ENCODE measurements at places on chromosomes 1 and 21.

DNA sequence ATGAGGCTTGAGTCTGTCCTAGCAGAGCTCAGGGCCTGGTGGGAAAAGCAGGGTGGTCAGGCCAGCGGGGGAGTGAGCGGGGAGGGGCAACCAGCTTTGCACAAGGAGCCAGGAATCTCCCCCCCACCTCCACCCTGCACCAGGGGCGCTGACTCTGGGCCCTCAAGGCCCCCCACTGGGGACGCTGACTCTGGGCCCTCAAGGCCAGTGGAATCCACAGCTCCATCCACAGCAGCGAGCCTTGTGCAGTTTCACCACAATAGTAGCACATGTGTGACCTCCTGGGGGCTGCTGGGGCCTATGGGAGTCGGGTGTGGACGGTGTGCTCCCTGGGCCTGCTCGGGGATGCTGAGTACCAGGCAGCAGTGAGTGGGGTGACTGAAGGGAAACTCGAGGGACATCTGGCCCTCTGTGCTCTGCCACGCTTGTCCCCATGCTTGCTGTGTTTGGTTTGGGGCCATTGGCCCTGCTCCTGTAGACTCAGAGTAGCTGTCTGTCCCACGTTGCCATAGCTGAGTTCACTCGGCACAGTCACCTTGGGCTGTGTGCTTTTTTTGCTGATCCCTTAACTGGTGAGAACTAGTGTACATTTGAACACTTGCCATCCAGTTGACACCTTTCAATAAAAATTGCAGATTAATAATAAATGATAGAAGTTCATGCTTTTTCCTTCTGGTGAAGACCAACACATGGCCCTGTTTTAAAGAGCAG, 89.2 kb downstream of the ADARB1 start:
- H3K27ac ChIP-seq: no peak overlapping the region
- no peak overlapping the region for H3K4me3 ChIP-seq
- peaks cover 4% of the 10 kb centered on the region for H3K4me1 ChIP-seq
- no peak for DNase-seq
- no peaks in the 10 kb centered on the region for H3K27me3 ChIP-seq

GRCh38 chr21:23921670-23922418, 1685.4 kb downstream of the MRPL39 start:
- H3K4me3 ChIP-seq: no peak overlapping the region
- no peaks in the 10 kb centered on the region for H3K4me1 ChIP-seq
- DNase-seq: no peak
- H3K27me3 ChIP-seq: no peaks in the 10 kb centered on the region

DNA sequence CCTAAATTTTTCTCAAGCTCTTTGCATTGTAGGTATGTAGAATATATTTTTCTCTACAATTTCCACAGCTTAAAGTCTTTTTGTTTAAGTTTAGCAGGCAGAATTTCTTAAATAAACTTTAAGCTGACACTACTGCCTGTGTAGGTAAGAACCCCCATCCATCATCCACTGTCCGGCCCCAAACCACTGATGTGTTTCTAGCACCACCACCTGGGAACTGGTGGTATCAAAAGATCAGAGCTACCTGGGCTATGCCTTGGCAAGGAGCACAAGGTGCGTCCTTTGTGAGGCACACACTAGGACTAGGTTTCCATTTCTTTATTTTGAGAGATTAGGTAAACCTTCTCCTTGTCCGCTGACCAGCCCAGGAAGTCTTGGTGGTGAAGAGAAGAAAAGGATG, 10.5 kb upstream of the LELP1 start:
- peak; percentile 11 for DNase-seq
- no peak overlapping the region for H3K27ac ChIP-seq
- no peaks in the 10 kb centered on the region for H3K27me3 ChIP-seq

GRCh38 chr1:23163395-23163794, 5.3 kb downstream of the LUZP1 start:
- H3K4me1 ChIP-seq: peaks cover 6% of the 10 kb centered on the region
- H3K27ac ChIP-seq: no peak overlapping the region
- H3K27me3 ChIP-seq: no peaks in the 10 kb centered on the region
- H3K4me3 ChIP-seq: no peak overlapping the region
- DNase-seq: no peak
- H3K36me3 ChIP-seq: peaks cover 4% of the 10 kb centered on the region

DNA sequence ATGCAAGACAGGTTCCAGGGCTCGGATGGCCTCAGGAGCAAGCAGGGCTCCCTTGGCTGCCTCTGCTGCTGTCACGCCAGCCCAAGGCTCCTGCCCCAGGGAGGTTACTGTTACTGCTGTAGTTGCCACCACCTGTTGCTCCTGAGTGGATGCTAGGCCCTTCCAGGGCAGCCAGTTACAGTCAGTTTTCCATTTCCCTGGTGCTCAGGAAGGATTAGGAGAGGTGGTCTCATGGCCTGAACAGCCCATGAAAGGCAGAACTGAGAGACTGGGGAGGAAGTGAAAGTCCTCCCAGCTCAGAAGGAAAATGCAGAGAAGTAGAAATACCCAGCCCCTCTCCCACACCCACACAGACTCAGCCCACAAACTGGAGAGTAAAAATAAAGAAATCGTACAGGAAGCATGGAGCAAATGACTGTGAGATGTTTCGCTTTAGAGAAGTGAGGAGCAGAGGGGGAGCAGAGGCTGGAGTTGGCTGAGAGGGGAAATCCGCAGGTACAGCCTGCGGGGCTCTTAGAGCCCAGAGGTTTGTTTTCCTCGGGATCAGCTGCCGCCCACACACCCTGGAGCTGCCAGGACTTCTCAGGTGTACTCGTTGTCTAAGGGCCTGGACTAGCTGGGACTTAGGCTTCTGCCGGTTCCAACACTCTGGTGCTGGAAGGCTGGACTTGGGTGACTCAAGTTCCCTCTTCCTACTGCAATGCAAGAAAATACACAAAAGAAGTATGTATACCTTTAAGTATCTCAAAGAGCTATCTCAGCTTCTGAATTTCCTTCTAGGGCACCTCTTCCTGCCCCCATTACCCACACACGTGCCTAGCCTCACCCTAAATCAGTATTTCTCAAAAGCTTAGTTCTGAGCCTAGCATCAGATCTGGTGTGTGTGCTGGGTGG, 2.3 kb downstream of the IL6R start:
- no peak for DNase-seq
- peaks cover 8% of the 10 kb centered on the region for H3K4me1 ChIP-seq
- H3K27ac ChIP-seq: no peak overlapping the region
- peaks cover 4% of the 10 kb centered on the region for H3K27me3 ChIP-seq
- H3K4me3 ChIP-seq: no peak overlapping the region

GRCh38 chr1:180261524-180262155, 31.6 kb downstream of the LHX4 start:
- no peaks in the 10 kb centered on the region for H3K36me3 ChIP-seq
- no peak overlapping the region for H3K4me3 ChIP-seq
- peaks cover 5% of the 10 kb centered on the region for H3K4me1 ChIP-seq

Data from neuronal stem cell (in vitro differentiated cells).